Fibroblast of skin of abdomen (primary cell): ENCODE measurements at places on chromosomes 7 and 10.

DNA sequence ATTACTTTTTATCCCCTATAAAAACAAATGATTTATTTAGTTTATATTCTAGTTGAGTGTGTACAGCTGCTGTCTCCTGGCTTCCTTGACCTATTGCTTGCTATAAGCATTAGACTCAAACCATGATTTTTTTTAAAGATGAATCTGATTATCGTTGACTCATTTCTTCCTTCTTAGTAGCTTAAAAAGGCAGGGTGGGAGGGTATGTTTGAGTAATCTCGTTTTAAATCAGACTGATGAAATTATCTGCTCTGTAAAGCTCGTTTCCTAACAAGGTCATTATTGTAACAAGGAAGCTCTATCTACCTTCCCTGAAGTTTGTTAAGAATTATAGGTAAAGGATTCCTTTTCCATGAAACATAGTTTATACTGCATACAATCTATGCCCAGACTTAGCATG is 276.3 kb upstream of the KCND2 start:
- no peak for DNase-seq

DNA sequence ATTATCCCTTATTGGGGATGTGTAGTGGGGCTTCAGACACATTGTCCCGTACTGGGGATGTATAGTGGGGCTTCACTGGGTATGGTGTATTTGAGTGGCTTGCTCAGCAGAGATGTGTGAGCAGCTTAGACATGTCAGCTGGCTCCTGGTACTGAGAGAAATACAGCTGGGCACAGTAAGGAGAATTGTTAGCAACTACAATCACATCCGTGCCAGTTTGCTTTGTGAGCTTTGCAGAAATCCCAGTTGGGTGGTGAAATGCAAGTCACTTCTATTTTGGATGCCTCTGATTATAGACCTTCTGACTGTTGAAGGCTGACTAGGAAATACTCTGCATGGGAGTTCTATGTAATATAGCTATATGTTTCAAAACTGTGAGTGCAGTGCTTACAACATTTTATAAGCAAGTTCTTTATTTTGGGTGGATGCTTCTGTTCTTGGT is 10.8 kb downstream of the CCNY start:
- no peak for DNase-seq

DNA sequence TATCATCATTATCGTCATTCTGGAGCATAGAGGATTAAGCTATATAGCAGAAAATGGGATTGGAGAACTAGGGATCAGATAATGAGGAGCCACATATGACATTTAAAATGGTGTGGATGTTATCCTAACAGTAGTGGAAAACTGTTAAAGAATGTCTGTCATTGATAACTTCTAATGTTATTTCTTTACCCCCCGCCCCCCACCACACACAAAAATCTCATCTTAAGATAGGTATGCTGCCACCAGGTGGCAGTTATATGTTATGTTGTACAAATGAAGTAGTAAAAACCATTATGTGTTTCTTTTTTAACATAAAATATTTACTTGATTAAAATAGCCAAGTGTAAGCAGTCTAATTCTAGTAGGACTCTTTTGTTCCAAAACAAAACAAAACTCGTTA is 13.0 kb downstream of the AKAP9 start:
- no peak for DNase-seq

DNA sequence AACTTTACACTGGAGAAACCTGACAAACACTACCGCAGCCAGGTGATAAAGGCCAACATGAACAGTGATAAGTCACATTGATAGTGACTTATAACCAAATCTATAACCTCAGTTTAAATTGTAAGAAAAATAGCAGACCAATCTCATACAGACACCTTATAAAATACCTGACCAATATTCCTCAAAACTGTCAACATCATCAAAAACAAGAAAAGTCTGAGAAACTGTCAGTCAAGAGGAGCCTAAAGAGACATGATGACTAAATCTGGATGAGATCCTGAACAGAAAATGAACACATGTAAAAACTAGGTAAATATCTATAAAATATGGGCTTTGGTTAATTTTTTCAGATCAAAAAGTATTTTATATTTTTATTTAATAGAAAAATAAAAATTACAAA is 233.3 kb downstream of the HPSE2 start:
- no peak for DNase-seq

GRCh38 chr10:106740071-106740470 is 424.4 kb downstream of the SORCS1 start:
- no peak for DNase-seq

DNA sequence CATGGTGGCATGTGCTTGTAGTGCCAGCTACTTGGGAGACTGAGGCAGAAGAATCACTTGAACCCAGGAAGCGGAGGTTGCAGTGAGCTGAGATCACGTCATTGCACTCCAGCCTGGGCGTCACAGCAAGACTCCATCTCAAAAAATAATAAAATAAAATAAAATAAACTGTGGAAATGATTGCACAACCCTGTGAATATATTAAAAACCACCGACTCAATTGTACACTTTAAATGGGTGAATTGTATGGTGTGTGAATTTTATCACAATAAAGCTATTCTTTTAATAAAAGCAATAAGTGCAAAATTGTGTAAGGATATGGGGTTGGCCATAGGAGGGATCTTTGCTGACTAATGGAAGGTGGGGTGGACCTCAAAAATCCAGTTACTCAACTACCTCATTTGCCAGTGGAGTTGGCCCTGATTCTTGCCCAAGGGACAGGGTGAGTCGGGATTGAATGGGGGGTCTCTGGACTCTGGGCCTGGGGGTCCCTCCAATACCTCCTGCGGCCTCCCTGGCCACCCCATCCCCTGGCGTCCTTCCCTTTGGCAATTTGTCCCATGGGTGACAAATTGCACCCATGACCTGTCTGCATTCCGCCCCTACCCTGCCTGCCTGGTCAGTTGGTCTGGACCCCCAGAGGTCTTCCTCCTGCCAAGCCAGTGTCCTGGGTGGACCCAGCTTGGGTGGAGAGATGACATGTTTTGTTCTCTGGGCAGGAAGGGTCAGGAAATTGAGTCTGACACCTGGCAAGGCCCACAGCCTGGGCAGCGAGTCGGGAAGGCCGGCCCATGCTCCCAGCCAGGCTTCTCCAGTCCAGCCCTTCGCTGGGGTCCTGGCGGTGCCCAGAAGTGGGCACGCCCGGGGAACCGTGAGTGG is 61.7 kb upstream of the ELN start:
- no peak for DNase-seq

DNA sequence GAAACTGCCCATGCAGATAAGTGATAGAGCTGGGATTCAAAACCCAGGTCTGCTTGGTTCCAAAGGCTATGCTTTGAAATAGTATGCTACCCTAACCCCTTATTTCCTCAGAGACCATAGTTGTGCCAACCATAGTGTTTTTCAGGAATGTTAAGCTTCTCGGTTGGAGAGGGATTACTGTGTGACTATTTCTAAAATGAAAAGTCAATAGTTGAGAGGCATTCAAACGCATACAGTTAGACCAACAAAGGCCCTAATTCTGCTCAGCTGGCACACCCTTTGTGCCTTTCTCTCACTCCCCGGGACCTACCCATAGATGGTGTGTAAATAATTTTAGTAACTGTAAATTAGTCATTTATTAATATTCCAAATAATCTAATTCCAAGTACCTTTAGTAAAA is 64.6 kb upstream of the RNF148 start:
- DNase-seq: no peak

- DNase-seq: no peak
These were observed 53.8 kb upstream of the SLC16A12 start for GRCh38 chr10:89589101-89589720.

DNA sequence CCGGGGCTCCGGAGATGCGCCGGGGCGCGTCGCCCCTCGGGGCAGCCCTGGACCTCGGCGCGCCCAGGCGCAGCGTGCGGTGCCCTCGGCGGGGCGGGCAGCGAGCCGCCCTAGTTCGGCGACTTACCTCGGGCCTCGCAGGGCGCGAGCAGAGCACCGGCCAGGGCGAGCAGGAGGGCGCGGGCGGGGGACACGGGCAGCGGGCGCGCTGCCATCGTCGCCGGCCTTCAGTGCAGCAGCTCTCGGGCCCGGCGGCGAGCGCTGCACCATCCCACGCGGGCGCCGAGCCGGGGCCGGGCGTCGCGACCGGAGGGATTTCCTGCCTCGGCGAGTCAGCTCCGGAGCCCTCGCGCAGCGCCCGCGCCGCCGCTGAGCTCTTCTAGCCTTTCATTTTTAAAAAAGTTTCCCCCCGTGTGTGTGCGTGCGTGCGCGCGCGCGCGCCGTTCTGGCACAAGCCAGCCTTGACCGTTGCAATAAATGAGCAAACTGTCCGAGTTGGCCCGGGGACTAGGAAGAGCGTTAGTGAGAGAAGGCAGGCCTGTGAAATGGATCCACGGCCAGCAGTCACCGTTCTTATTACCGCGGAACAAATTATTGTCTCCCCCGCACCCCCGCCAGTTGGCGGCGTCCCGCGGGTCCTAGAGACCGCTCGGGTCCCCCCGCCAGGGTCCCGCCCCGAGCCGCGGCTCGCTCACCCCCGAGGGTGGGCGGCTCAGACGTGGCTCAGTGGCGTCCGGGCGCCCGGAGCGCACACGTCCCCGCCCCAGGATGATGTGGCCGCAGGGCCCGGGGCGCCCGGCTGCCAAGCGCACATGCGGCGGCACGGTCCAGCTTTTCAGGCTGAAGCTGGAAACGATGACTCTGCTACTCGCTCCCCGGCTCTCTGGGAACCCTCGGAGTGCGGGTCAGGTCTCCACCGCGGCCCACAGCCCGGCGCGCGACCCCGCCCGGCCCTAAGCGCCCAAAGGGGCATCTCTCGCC is at the start of gene ADAM12:
ADAM12 (minus strand) TSS at position 547 of the 981 bp plus-strand sequence; CDS start at position 215, 332 bp downstream.
- DNase-seq: peak; percentile 72

DNA sequence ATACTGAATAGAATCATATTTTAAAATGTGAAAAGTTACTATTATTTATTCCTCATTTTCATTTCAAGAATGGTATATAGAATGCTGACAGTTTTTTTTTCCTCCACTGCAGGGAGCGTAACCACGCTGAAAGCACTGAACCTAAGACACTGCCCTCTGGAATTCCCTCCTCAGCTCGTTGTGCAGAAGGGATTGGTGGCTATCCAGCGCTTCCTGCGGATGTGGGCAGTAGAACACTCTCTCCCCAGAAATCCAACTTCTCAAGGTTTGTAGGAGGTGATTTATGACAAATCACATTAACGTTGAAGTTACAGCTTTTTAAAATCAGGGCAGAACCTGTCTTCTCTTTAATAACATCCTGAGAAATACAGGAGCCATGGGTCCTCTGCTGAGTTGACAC is 12.4 kb downstream of the LRRC27 start:
- DNase-seq: no peak

DNA sequence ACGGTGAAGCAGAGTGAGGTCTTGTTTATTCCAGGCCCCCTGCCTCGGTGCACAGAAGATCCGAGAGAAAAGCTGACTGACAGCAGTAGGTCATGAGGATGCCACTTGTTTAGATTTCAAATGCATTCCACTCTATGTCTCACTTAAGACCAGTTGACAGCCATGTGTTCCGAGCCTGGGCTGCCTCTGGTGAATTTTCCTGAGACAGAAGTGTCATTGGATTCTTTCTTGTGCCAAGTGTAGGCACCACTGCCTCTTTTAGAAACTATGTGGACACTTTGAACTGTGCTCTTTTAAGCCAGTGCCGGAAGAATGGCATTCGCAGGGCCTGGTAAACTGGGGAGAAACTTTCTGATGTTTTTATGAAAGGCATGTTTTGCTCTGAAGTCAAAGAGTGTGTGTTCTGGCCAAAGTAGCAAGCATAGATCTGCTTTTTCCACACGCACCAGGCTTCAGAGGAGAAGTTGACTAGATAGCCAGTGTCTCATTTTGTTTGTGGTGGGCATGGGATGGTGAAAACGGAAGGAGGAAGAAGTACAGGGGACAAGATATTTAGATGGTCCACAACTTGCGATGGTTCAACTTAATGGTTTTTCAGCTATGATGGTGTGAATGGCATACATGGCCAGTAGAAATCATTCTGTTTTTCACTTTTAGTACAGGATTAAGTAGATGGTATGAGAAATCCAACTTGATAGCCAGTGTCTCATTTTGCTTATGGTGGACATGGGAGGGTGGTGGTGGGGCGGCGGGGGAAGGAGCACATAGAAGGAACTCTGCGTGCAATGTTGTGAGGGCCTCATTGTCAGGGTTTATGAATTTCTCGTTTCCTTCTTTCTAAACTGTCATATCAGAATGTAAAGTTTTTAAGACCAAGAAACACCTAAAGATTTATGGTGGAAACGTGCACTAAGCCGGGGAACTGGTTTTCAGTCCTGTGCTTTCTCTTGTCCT is 41.5 kb downstream of the CYP17A1 start:
- no peak for DNase-seq

DNA sequence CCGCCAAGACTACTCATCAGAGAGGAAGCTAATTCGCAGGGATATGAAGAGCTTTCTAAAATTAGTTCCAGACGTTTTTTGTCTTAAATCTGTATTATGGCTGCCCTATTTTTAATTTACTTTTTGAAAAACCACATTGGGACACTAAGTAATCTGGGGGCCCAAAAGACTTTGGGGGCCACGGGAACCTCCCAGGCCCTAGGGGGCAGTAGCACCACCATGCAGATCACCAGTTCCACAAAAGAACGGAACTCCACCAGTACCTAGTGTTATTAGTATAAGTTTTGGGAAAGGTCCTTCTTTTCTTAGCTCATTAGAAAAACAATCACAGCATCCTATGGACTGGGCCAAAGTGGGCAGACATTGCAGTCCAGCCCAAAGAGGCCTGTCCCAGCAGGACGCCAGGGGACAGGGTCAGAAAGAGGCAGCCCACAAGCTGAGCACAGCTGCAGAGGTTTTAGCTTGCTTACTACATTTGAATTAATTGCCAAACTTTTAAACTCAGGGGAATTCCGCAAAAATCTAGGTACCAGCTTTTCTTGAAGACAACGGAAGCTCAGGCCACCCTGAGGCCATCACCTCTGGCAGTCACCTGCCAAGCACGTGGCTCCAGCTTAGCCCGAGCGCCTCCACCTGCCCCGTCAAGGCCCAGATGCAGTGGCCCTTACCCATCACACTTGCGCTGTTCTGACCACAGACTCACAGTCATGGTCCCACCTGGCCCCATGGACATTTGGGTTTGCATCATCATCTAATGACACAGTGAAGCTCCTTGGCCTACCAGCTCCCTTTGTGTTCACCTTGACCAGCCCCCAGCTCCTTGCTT is 74.8 kb downstream of the PARP12 start:
- DNase-seq: no peak

GRCh38 chr10:67088036-67088435 is 162.2 kb downstream of the LRRTM3 start:
- no peak for DNase-seq

DNA sequence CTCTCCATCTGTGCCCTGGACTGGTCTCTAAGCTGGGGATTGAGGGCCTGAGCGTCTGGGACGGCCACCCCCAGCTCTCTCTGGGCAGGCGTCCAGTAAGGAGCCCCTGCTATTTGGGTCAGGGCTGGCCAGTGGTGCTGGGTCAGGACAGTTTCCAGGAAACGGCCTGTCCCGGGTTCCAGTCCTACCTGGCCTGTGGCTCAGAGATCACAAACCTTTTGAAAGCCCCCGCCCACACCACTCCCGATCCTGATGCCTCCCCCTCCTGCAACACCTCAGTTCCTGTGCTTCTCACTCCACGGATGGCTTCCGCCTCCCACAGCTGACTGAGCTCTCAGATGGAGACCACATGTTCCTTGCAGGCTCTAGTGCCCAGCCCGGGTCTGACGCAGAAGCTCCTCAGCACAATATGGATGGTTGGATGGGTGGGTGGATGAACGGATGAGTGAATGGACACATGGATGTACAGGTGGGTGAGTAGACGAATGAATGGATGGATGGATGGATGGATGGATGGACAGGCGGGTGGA is 91.7 kb upstream of the PDGFA start:
- DNase-seq: no peak

- no peak for DNase-seq
These were observed 24.4 kb upstream of the SMARCD3 start for GRCh38 chr7:151272877-151273276.
